ENCODE measurements at places on chromosomes 1 and 21.

DNA sequence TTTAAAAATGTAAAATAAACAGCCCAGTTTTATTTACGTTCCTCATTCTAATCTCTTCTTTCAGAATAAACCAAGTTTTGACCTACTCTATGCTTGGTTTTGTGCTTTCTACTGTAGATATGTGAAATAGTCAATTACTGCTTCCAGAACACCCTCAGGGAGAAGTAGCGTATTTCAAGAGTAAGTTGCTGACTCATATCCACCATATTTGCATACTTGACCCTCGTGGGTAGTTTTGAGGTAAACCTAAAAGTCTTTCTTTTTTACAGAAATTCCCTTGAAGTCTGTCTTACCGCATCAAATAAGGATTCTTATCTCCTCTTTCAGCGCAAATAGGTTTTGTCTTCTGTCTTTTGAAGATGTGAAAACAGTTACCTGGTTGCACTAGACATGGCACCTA is 1.4 kb upstream of the OR2L3 start:
- DNase-seq: no peak

- DNase-seq: no peak
Observed at GRCh38 chr1:151146072-151146411, 389 bp downstream of the SEMA6C start.

- DNase-seq: no peak
Observed at GRCh38 chr1:35876988-35877387, 6.0 kb upstream of the AGO1 start.

GRCh38 chr21:34790834-34791233 is 122.0 kb downstream of the CLIC6 start:
- DNase-seq: no peak

GRCh38 chr1:10657088-10657847 is 139.2 kb downstream of the CASZ1 start:
- DNase-seq: no peak

DNA sequence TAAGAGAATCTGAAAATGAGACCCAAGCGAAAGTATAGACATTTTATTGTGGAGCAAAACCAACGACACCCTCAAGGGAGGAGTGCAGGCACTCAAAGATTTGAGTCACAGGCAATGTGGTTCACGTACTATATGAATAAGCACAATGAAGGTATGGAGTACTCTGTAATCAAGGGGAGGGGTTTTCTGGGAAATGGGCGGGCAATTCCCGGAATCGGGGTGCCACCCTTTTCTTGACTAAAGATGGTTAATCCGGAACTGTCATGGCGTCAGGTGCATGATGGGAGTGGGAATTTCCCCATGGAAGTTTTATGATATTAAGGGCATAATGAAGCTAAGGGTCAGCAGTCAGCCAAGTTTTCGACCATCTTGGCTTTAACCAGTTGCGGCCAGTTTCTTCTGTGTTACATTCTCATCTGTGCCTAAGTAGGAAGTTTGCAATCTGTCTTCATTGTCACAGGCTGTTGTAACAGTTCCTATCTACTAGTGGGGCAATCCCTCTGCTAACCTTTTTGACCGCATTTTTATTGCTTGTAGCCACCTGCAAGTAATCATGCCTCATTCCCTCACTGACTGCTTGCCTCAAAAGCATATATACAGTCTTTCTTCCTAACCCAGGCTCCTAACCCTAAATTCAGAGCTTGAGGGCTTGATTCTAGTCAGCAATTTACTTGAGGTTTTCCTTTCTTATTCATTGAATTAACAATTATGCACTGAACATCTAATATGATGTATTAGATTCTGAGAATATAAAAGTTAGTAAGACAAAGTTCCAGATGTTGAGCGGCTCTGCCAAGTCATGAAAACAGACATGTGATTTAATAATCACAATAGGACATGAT is 775 bp upstream of the AIM2 start:
- peak; percentile 42 for DNase-seq

DNA sequence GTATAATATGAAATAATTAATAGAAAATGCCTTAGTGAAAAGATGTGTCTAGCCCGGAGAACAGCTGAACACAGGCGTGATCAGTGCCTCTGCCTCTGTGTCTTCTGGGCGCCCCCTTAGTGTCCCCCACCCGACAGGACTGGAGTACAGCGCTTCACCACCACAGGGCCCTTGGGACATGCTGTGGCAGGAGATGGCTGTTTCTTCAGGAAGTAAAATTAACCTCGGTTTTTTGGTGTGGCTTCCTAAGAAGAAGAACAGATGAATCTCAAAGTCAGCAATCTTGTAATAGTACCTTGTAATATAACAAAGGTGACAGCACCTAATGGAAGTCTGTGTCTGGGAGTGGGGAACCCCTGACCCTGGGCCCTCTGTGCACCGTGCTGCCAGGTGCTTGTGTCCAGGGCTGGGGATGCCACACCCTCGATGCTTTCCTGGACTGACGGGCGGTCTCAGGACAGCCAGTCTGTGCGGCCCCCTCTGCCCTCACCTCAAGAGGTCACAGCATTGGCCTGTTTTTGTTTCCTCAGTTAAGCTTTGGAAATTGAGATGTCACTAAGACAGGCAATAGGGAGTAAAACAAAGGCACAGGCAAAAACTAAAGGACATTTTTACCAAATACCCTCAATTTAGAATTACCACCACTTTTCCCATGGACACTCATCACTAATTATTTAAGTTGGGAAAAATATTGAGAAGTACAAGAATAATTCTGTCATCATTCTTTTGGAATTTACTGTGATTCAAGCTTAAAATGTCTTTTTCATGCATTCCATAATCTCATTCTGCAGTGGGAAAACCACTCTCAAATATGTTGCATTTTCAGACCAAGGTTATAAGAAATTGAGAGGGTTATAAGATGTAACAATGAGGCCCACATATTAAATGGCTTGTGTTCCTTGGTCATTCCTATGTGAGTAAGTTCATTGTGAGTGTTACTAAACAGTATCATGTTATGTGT is 79.3 kb downstream of the ADARB1 start:
- DNase-seq: no peak

DNA sequence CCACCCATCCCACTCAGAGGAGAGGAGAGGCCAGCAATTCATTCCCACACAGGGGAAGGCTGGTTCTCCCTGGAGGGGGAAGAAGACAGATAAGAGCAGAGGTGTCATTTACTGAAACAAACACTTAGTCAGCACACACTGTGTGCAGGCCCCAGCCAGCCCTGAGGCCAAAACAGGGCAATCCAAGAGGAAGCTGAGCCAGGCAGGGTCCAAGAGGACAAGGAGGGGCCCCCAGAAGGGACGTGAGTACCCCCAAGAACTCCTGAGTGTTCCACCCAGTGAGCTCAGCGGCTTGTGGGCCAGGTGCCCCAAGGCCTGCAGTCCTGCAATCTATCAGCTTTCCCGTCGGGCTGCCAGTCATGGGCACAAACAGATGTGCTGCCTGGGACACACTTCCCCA is 15.8 kb downstream of the ADGRB2 start:
- DNase-seq: no peak

DNA sequence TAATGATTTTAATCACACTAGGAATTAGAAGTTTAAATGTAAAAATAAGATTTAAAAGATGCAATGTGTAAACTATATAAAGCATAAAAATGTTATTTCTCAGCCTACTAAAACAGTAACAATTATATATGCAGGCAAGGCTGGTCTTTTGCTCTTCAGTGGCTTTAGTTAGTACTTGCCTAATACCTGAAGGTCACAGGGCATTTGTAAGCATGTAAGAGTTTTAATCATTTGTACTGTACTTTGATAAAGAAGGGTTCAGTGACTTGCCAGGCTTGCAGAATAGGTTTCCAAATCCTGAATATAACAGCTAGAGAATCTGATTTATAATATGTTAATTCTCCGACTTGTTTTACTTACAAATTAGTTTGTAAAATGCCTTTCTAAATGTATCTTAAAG is 256.5 kb downstream of the GPR52 start:
- DNase-seq: no peak

GRCh38 chr1:159987186-159987585 is 33.1 kb upstream of the SLAMF9 start:
- DNase-seq: no peak

- no peak for DNase-seq
Observed at GRCh38 chr1:100851726-100852125, 42.9 kb downstream of the EXTL2 start.

DNA sequence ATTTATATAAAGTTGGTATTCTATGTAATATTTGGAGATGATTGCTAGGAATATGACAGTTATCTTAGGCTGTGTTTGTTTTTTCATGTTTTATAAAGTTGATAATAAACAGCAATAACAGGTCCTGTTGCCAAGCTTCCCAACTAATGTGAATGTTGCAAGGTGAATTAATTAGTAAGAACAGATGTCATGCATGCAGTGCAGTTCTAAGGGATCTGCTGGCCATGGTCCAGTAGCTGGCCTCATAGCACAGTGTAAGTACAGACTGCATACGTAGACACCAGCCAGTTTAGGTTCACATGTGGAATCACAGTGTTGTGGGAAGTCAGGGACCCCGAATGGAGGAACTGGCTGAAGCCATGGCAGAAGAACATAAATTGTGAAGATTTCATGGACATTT is 478.2 kb downstream of the NEGR1 start:
- DNase-seq: no peak

DNA sequence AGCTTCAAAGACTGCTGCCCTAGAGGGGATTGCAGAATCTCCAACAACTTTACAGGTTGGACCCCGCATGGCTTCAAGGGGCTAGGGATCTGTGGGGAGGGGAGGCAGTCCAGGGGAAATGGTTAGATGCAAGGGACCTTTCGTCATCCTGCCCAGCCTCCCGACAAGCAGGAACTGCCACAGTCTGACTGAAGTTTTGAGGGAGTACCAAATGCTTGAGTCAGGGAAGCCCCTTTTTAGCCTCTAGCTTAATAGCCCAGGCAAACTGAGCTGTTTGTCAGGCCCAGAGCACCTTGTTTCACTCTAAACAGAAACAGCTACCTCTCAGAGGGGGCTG is 1.1 kb downstream of the TOR3A start:
- DNase-seq: no peak

DNA sequence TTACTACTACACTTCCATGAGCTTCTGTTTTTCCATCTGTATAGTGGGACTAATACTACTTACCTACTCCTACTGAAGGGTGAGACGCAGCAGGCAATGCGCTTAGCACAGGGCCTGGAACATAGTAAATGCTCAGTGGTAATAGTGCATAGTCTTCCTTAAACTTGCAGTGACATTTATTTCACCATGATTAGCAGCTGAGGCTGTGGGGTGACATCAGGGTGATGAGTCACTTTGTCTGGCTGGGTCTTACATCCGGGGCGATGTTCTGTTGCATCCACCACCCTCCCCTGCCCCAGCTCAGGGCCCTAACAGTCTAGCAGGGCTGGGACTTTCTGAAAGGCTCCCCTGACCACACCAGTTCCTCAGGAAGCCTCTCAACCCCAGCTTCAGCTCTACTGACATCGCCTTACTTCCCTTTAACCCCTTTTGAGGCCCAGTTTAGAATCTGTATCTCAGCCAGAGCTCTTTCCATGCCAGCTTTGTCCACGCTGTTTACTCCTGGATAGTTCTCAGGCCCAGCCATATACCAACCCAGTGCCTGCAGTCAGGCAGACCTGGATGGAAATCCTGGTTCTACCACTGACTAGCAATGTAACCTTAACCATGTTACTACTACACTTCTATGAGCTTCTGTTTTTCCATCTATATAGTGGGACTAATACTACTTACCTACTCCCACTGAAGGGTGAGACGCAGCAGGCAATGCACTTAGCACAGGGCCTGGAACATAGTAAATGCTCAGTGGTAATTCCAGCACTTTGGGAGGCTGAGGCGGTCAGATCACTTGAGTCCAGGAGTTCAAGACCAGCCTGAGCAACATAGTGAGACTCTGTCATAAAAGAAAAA is 66.3 kb downstream of the CD58 start:
- no peak for DNase-seq

- no peak for DNase-seq
Observed at GRCh38 chr1:7702365-7702764, 68.7 kb upstream of the VAMP3 start.

- no peak for DNase-seq
Observed at GRCh38 chr1:167429612-167430011, 88.7 kb downstream of the CD247 start.

DNA sequence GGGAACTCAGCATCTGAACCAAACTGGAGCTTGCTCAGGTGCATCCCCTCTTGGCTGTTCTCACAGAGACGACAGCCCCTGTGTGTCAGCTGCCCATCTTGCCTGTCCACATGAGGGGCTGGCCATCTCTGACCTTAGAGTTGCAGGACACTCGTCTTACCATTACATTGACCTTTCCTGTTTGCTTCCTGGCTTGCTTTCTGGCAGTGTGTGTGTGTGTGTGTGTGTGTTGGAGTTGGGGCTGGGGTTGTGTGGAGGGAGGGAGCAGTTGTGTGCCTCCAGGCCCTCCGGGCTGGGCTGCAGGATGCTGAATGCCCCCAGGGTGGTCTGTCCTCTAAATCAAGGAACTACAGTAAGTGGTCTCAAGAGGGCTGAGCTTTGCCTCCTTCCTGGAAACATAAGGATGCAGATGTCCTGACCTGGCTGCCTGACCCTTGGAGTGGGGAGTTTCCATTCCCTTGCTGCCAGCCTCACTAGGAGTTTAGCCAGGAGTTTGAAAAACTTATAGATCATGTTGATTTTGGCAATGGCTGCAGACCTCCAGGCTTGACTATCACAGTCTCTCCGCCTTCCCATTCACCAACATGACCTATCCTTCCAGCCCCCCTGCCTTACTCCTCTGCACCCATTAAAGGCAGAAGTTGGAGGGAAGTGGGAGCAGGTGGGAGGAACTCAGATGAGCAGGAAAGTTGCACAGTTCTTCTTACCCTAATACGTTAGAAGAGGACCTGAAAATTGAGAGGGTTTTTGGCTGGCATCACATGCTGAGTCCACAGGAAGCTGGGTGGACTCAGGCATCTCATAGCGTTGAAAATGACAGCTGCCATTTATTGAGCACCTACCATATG is 19.0 kb downstream of the RASSF5 start:
- no peak for DNase-seq
